Activated T-cell treated with anti-CD3 and anti-CD28 coated beads, Interleukin-2, amount 50 U/mL, for 48 hours (primary cell): ENCODE measurements at places on chromosomes 6 and 20.
A peak's percentile ranks its signal among the peaks of the same experiment; 100 is the strongest.

- DNase-seq: no peak
Observed at GRCh38 chr6:41247288-41247865, 19.2 kb downstream of the TREML4 start.

GRCh38 chr20:38809942-38810341, 4.4 kb downstream of the PPP1R16B start:
- DNase-seq: no peak

GRCh38 chr6:130460934-130461333, 95.1 kb downstream of the TMEM200A start:
- DNase-seq: no peak

DNA sequence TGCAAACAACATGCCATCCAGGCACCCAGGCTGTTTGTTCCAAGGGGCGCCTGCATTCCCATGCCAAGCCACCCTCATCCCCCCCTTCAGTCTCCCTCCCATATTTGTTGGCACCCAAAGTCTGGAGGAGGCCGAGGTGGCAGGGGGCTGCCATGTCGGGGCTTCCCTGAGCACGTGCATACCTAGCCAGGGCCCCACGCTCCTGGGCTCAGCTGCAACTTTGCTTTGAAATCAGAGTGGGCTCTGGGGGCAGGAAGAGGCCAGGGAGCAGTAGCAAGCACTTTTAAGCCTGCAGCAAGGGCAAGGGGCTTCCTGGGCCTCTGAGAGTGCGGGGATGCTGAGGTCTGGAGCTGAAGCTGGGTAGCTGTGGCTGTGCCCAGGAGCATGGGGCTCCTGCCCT, 655.9 kb upstream of the EYS start:
- DNase-seq: no peak

GRCh38 chr6:31972709-31973350, 892 bp upstream of the DXO start:
- DNase-seq: no peak

DNA sequence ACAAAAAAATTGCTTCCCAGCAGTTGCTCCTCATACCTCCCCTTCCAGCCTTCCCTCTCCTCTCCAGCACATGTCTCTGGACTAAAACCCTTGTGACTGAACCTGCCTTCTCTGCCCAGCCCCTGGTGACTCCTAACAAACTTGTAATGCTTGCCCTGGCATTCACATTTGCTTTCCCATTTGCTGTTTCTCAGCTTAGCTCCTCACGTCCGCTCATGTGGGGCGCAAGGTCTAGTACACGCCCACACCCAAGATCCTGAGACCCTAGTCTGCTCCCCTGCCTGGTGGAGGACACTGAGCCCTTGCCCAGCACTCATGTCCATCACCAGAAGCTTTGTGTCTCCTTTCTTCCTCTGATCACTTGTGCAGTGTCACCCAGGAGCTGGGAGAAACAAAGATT, 18.3 kb upstream of the RBPJL start:
- no peak for DNase-seq

GRCh38 chr6:25217829-25218228, 61.3 kb upstream of the CARMIL1 start:
- no peak for DNase-seq

DNA sequence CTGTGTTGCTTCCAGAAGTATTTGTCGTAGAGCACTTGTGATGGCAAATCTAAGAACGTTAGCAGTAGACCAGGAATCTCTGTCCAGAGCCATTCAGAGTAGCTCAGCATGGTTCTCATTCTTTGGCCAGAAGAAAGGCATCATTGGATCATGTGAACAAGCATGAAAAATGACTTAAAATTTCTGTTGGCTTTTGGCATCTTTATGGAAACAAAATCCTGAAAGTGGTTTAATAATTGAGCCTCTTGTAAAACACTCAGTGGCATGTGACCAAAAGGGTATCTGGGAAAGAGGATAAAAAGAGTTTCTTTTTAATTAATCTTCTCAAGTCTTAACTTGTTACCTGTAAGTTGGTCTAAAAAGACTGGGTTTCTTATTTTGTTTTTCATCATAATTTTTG, 55.2 kb downstream of the PTPN1 start:
- DNase-seq: no peak

DNA sequence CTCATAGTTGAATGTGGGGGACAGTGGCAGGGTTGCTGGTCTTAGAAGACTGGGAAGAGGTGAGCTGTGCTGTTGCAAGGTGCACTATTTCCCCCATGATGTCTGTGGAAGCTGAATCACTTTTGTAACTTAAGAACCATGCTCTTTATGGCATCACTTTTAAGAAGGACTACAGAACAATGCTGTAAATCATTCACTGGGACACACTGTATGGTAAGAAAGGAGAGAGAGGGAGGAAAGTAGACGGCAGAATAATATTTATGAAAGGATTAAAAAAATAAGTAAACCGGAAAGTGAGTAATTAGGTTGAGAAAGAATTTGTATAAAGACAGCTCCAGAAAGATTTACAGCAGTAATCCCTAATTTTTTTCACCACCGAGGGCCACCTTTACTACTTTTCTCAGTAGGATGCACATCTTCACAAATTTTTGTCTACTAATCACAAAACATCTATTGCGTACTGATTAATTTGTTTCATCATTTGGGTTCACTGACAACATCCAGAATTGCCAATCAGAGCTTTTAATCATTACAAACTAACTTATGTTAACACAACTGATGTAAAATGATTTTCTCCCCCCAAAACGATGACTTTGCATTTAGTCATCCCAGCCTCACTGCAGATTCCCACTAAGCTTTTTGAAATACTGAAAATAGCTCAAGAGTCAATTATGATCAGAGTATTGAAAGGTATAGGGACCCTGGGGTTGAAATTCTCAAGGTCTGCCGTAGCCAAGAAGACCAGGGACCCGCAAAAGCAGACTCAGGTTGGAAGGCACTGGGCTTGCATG, 560.7 kb upstream of the NOX3 start:
- DNase-seq: no peak

DNA sequence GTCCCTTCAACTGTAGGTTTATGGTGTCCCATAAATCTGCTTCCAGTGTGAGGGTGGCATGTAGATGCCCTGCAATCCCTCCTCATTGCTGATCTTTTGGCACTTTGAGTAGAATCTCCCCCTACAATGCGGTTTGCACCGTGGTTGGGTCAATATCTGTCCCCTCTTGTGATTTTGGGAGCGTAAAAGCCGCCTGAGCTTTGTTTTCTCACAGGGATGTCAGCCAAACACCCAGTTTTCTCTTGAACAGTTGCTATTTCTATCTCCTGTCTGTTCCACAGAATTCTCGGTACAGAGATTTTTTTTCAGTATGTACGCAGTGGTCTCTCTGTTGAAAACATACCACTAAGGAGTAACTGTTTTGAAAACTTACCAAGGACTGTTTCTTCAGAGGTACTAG, 21.8 kb downstream of the CDS2 start:
- DNase-seq: no peak

GRCh38 chr6:2791450-2791974, 26.3 kb downstream of the WRNIP1 start:
- no peak for DNase-seq

- no peak for DNase-seq
Observed at GRCh38 chr6:31958412-31958740, 395 bp downstream of the NELFE start.

GRCh38 chr20:62589720-62590119, 52.6 kb upstream of the SLCO4A1 start:
- no peak for DNase-seq

GRCh38 chr6:130000526-130001421, 17.6 kb upstream of the L3MBTL3 start:
- no peak for DNase-seq

DNA sequence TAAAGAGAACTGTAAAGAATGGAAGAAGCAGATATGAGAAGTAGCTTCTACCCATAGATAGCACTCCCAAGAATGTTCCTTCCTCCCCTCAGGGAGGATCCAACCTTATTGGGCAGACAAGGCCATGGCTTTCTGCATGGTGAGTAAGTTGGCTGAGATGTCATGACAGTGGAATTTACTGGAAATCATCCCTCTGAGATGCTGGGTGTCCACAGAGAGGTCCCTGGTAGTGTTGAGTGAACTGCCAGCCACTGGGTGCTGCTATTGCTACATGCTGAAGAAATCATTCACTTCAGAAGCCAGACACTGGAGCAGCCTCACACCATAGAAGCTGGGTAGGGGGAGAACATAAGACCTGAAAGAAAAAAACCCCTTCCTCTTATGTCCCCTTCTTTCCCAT, 46.4 kb upstream of the FERMT1 start:
- no peak for DNase-seq

GRCh38 chr6:118240878-118241528, 307.1 kb upstream of the PLN start:
- DNase-seq: no peak

- DNase-seq: no peak
Observed at GRCh38 chr6:85191656-85192055, 258.2 kb upstream of the NT5E start.

GRCh38 chr6:112683926-112684325, 336.8 kb downstream of the RFPL4B start:
- DNase-seq: no peak

- DNase-seq: no peak
Observed at GRCh38 chr6:50141100-50141499, 91.4 kb upstream of the DEFB112 start.

GRCh38 chr6:36683656-36684446, 5.3 kb downstream of the CDKN1A start:
- no peak for DNase-seq

DNA sequence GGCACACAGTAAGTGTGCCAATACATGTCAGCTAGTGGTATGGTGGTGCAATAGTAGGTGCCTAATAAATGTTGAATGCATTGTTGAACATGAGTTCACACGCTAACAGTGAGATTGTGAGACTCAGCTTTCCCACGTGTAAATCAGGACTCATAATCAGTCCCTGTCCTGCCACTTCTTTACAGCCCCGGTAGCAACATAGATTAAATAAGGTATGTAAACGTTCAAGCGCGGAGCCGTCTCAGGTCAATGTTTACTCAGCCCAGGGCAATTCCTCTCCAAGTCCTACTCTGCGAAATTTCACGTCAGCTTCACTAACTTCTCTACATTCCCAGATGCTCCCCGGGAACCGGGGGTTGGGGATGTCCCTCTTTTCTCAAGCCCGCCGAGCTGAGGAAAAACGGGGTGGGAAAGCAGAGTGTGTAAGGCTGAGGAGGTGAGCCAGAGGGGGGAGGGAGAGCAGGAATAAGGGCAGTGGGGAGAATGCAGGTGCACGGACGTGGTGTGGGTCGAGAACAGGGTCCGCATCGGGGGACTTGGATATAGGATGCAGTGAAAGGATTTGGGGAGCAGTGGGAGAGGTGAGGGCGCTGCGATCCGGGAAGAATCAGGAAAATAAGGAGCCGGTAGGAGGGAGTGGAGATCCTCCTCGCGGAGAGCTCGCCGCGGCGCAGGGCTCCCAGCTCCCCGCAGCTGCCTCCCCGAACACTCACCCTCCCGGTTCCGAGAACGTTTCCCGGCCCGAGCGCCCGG, 544 bp upstream of the TP53INP2 start:
- peak; percentile 51 for DNase-seq

GRCh38 chr20:43167615-43168014, 22.1 kb downstream of the PTPRT start:
- no peak for DNase-seq

DNA sequence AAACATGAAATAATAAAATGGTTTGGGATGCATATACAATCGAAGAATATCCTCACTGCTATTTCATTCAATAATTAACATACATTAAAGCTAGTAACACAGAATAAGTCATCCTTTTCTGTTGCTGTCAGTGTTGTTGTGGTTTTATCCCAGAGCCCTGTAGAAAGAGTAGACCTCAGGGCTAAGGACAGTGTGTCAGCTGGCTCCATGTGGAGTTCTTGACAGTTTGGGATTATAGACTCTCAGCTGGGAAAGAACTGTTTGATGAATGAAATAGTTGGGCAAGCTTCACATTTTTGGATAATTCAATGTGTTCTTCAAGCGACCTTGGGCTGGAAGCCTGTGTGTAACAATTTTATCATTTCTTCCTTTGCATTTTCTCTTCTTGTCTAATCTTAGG, 10.1 kb downstream of the UTRN start:
- no peak for DNase-seq

- no peak for DNase-seq
Observed at GRCh38 chr6:81788748-81789147, 36.3 kb upstream of the TENT5A start.

- no peak for DNase-seq
Observed at GRCh38 chr6:22605736-22606135, 36.4 kb downstream of the HDGFL1 start.

- no peak for DNase-seq
Observed at GRCh38 chr20:12699374-12700228, 309.2 kb upstream of the SPTLC3 start.

DNA sequence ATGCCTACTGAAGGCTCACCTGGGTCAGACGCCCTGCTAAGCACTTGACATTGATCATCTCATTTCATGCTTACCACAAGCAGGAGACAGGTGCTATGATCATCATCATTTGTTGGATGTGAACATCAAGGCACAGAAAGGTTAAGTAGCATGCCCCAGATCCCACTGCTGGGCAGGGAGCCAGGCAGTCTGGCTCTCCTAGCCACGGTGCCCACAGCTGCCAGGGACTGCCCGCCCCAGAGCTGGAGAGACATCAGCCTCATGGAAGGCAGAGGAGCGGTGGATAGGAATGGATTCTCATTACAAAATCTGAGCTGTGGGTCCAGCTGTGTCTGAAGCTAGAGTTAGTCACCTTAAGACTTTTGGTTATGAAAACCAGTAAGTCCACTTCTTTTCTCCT, 3.6 kb downstream of the SULF2 start:
- DNase-seq: no peak

- DNase-seq: no peak
Observed at GRCh38 chr20:5662769-5663168, 87.4 kb upstream of the SHLD1 start.

DNA sequence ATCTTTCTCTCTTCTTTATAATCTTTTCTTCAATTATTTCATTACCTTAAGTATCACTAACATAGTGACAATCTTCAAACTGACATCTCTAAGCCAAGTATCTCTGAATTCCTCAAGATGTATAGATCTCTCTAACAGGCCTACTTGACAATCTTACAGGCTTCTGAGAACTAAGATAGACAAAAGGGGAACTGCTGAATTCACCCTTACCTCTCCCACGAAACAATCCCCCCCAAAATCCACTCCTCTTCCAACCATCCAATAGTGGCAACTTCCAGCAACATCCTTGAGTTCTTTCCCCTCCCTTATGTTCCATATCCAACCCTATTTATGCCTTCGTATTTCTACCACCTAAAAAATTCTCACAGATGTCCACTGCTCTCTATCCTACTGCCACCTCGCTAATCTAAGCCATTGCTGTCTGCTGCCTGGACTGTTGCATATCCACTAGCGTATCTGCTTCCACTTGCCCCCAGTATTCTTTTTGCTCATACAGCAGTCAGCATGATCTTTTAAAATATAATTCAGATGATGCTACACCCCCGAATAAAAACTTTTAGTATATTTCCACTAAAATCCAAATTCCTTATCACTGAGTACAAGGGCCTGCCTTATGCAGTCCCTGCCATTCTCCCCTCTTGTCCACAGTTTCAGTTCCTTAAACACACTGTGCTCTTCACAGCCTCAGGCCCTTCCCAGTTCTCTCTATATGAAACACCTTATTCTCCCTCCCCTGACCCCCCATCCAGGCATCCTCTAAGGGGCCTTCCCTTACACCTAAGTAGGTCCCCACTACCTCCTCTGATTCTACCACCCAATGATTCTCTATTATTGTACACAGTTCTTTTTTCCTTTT, 8.0 kb downstream of the REPS1 start:
- no peak for DNase-seq

- DNase-seq: no peak
Observed at GRCh38 chr20:5044075-5044620, 42.8 kb upstream of the SLC23A2 start.
